ENCODE measurements at places on chromosomes 1 and 21. TPM values are rescaled to one million over a fixed set of nuclear protein-coding genes. Genes with fewer than 3 reads are reported as not detected.

The SERPINC1 gene
- 2.2 TPM for total RNA-seq

The CRNN gene
- not detected for total RNA-seq

The C1orf87 gene
- total RNA-seq = not detected

The MGST3 gene
- total RNA-seq = 195 TPM

The MTARC1 gene
- total RNA-seq = 1.2 TPM

The PEX10 gene
- total RNA-seq = 24.9 TPM

The AGMAT gene
- 2.0 TPM for total RNA-seq

The NKAIN1 gene
- total RNA-seq = 1.4 TPM

The ITGB2 gene
- total RNA-seq = 41.7 TPM

The OR2T11 gene
- not detected for total RNA-seq

The A3GALT2 gene
- not detected for total RNA-seq

The TNFSF18 gene
- total RNA-seq = not detected

The OR2G6 gene
- not detected for total RNA-seq

The TENT5C gene
- 4.1 TPM for total RNA-seq

The CDCA8 gene
- total RNA-seq = 1.5 TPM

The MPL gene
- not detected for total RNA-seq

The CCDC27 gene
- total RNA-seq = 0.09 TPM

The RHOU gene
- 49.8 TPM for total RNA-seq

GRCh38 chr1:31400393-31400792, 12.6 kb upstream of the SERINC2 start:
- no peaks in the 10 kb centered on the region for H3K27me3 ChIP-seq
- H3K36me3 ChIP-seq = no peaks in the 10 kb centered on the region
- H3K4me1 ChIP-seq = no peaks in the 10 kb centered on the region
- no peak for DNase-seq

DNA sequence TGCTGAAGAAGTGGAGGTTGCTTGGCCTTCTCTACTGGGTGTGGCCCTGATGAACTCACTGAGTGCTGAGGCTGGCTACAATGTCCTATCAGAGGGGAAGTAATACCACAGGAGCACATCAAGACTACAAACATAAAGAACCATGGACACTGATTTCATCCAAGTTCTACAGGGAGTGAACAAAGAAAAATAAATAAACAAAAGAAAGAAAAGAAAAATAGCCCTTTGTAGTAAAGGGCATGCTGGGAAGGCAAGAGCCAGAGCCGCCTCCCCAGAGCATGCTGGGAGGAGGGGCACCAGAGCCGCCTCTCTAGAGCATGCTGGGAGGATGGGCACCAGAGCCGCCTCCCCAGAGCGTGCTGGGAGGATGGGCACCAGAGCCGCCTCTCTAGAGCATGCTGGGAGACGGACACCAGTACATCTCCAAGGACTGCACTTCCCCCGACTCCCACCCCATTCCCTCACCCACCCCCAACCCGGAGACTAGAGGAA, 65.9 kb downstream of the LAMC2 start:
- DNase-seq = no peak
- H3K4me1 ChIP-seq = no peaks in the 10 kb centered on the region
- no peaks in the 10 kb centered on the region for H3K36me3 ChIP-seq
- no peaks in the 10 kb centered on the region for H3K27me3 ChIP-seq
- H3K27ac ChIP-seq = no peak overlapping the region

GRCh38 chr1:243974451-243975292, 76.4 kb upstream of the ZBTB18 start:
- no peak overlapping the region for H3K27ac ChIP-seq
- no peaks in the 10 kb centered on the region for H3K4me1 ChIP-seq
- no peak for DNase-seq

GRCh38 chr1:182237329-182237728, 154.3 kb downstream of the GLUL start:
- peaks cover 12% of the 10 kb centered on the region for H3K4me1 ChIP-seq
- H3K4me3 ChIP-seq = no peak overlapping the region
- H3K27me3 ChIP-seq = no peaks in the 10 kb centered on the region

DNA sequence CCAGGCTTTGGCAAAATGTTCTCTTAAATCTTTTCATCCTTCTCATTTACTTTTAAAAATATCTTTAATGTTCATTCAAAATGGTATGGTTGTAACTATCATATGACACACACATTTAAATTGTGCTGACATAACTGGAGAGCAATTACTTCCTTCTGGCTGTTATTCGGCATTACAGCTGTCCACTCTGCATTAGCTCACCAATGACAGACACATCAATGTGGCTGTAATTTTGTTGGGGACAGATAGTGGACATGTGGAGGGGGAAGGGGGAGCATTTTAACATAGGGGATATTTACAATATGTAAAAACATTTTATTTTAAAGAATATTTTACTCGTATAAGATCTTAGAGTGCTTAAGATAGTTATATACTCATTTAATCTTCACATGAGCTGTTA, 319.8 kb downstream of the HMCN1 start:
- no peak overlapping the region for H3K27ac ChIP-seq
- no peak for DNase-seq
- H3K4me1 ChIP-seq = peaks cover 5% of the 10 kb centered on the region
- no peaks in the 10 kb centered on the region for H3K27me3 ChIP-seq
- H3K4me3 ChIP-seq = no peak overlapping the region

DNA sequence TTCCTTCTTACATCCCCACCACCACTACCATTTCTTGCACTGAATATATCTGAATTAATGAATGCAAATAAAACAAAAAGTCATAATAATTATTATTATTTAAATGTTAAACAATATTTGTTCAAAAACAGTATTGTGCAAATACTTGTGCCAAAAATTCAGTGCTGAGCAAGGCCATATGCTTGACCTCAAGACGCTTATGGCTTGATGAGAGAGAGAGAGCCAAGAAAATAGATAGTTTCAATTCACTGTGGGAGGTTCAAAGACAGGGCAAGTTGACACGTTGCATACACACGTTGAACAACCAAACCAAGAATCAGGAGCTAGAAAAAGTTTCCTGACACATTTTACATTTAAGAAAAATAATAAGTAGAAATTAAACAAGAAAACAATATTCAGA, 1421.7 kb downstream of the KCNT2 start:
- no peak overlapping the region for H3K27ac ChIP-seq
- H3K27me3 ChIP-seq = no peaks in the 10 kb centered on the region
- H3K4me1 ChIP-seq = no peaks in the 10 kb centered on the region
- DNase-seq = no peak
- no peak overlapping the region for H3K4me3 ChIP-seq

- DNase-seq = no peak
- H3K27me3 ChIP-seq = no peaks in the 10 kb centered on the region
- no peak overlapping the region for H3K27ac ChIP-seq
- no peaks in the 10 kb centered on the region for H3K4me1 ChIP-seq
- H3K36me3 ChIP-seq = no peaks in the 10 kb centered on the region
Measured at GRCh38 chr1:244276646-244277045, 175.1 kb downstream of the ADSS2 start.

GRCh38 chr1:233355841-233356704, 28.5 kb downstream of the MAP3K21 start:
- H3K4me1 ChIP-seq = no peaks in the 10 kb centered on the region
- DNase-seq = no peak
- H3K36me3 ChIP-seq = no peaks in the 10 kb centered on the region
- no peak overlapping the region for H3K4me3 ChIP-seq

- H3K4me1 ChIP-seq = no peaks in the 10 kb centered on the region
- no peak overlapping the region for H3K27ac ChIP-seq
- H3K4me3 ChIP-seq = no peak overlapping the region
- DNase-seq = no peak
- H3K27me3 ChIP-seq = no peaks in the 10 kb centered on the region
Measured at GRCh38 chr1:158290321-158290844, 660 bp downstream of the CD1C start.

DNA sequence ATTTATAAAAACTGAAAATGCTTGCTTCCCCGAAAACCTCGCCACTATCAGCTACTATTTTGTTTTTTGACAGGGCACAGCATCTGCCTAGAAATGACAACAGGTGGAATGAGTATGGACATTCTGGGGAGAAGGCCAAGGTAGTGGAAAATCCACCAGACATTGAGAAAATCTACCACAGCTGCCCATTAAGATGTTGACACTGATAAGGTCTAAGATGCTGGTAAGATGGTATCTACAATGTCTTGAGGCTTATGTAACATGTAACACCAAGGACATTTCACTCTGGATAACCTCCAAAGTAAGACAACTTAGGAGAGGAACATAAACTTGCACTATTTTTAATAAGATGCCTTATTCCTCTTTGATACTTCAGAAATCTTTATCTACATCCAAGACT, 374.2 kb downstream of the PTBP2 start:
- no peak overlapping the region for H3K4me3 ChIP-seq
- no peak overlapping the region for H3K27ac ChIP-seq
- H3K36me3 ChIP-seq = peaks cover 5% of the 10 kb centered on the region
- no peak for DNase-seq
- no peaks in the 10 kb centered on the region for H3K4me1 ChIP-seq

GRCh38 chr1:93239863-93240262, 59.3 kb downstream of the CCDC18 start:
- no peak overlapping the region for H3K27ac ChIP-seq
- no peaks in the 10 kb centered on the region for H3K36me3 ChIP-seq
- no peaks in the 10 kb centered on the region for H3K4me1 ChIP-seq
- no peak overlapping the region for H3K4me3 ChIP-seq
- H3K27me3 ChIP-seq = no peaks in the 10 kb centered on the region

- H3K4me3 ChIP-seq = no peak overlapping the region
- no peak for DNase-seq
- H3K36me3 ChIP-seq = no peaks in the 10 kb centered on the region
Measured at GRCh38 chr1:67817319-67817718, 15.9 kb downstream of the GNG12 start.

DNA sequence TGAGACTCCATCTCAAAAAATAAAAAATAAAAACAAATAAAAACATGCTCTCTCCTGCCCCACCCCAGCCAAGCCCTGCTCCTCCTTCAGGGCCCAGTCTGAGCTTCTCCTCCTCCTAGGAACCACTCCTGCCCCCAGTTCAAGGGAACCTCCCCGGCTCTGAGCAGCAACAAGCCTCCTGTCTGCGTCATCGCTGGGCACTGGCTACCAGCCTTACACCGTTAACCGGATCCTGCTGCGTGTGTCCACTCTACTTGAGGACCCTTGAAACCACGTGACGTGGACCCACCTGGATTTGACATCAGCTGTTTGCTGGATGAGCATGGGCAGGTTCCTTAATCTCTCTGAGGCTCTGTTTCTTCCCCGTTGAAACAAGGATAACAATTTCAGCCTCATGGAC, 1.6 kb upstream of the TAS1R2 start:
- H3K27me3 ChIP-seq = no peaks in the 10 kb centered on the region
- no peaks in the 10 kb centered on the region for H3K36me3 ChIP-seq
- no peak for DNase-seq
- no peak overlapping the region for H3K4me3 ChIP-seq

GRCh38 chr1:91806769-91807700, 78.9 kb downstream of the TGFBR3 start:
- no peaks in the 10 kb centered on the region for H3K27me3 ChIP-seq
- H3K4me1 ChIP-seq = peaks cover 43% of the 10 kb centered on the region
- DNase-seq = no peak
- no peaks in the 10 kb centered on the region for H3K36me3 ChIP-seq
- no peak overlapping the region for H3K27ac ChIP-seq

GRCh38 chr1:234965111-234965510, 163.5 kb downstream of the TOMM20 start:
- H3K27ac ChIP-seq = peak overlapping the region; percentile 75
- peaks cover 67% of the 10 kb centered on the region for H3K4me1 ChIP-seq
- H3K4me3 ChIP-seq = no peak overlapping the region
- DNase-seq = no peak
- no peaks in the 10 kb centered on the region for H3K36me3 ChIP-seq
- no peaks in the 10 kb centered on the region for H3K27me3 ChIP-seq

- no peaks in the 10 kb centered on the region for H3K27me3 ChIP-seq
- no peak overlapping the region for H3K4me3 ChIP-seq
- H3K36me3 ChIP-seq = no peaks in the 10 kb centered on the region
- no peaks in the 10 kb centered on the region for H3K4me1 ChIP-seq
Measured at GRCh38 chr21:42447182-42447581, 43.5 kb downstream of the UBASH3A start.

GRCh38 chr1:1024771-1025699, 5.1 kb downstream of the AGRN start:
- no peak overlapping the region for H3K27ac ChIP-seq
- H3K4me3 ChIP-seq = no peak overlapping the region
- no peak for DNase-seq
- no peaks in the 10 kb centered on the region for H3K36me3 ChIP-seq

DNA sequence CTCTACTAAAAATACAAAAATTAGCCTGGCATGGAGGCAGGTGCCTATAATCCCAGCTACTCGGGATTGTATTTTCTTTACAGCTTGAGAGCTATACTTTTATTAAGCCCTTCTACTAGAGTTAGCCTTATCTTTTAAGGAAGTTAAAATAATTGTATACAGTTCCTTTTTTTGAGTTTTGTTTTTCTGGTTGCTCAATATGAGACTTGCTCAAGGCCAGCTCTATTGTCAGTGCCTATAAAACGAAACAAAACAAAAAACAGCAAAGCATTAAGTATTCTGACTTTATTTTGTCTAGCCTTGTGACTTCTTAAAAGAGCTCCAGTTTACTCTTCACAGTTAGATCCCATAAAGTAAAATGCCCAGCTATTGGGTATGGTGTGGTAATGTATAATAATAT, 17.2 kb downstream of the PKN2 start:
- no peak for DNase-seq
- H3K36me3 ChIP-seq = no peaks in the 10 kb centered on the region
- H3K27me3 ChIP-seq = no peaks in the 10 kb centered on the region
- peaks cover 23% of the 10 kb centered on the region for H3K4me1 ChIP-seq
- no peak overlapping the region for H3K27ac ChIP-seq

DNA sequence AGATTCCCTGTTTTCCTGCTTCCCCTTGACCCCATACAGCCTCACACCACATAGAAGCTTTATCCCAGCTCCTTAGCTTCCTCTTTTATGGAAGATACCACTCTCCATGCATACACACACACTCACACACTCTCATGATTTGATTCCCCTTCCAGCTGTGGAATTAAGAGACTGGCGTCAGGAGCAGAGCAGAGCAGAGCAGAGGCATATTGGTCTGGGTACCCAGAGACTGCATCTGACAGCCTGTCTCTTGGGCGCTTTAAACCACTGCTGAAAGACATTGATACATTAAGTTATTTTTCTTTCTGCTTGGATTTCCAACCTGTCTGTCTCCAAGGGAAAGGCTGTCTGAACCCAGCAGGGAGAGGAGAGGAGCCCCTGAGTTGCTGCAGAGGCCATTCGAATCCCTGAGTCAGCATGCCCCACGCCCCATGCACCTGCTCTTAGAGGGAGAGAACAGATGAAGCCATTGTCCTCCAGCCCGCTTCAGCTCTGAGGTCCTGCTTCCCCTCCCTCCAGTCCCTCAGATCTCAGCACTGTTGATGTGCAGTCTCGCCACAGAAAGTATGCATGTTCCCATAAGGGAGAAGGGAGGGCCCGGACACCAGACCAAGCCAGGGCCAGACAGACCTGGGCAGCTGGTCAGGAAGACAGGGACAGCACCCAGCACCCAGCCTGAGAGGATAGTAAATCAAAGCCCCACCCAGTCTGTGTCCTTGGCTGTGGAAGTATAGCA, 66.7 kb upstream of the GJB5 start:
- no peaks in the 10 kb centered on the region for H3K36me3 ChIP-seq
- no peak overlapping the region for H3K27ac ChIP-seq
- H3K27me3 ChIP-seq = peaks cover 5% of the 10 kb centered on the region
- no peak for DNase-seq
- H3K4me1 ChIP-seq = no peaks in the 10 kb centered on the region

GRCh38 chr1:40315239-40315794, 1.8 kb downstream of the COL9A2 start:
- H3K4me3 ChIP-seq = peak overlapping the region; percentile 47
- peak; percentile 58 for DNase-seq
- peaks cover 33% of the 10 kb centered on the region for H3K27me3 ChIP-seq
- no peaks in the 10 kb centered on the region for H3K36me3 ChIP-seq
- H3K27ac ChIP-seq = no peak overlapping the region
- peaks cover 4% of the 10 kb centered on the region for H3K4me1 ChIP-seq

- no peaks in the 10 kb centered on the region for H3K27me3 ChIP-seq
- no peak for DNase-seq
- H3K4me1 ChIP-seq = no peaks in the 10 kb centered on the region
- H3K36me3 ChIP-seq = no peaks in the 10 kb centered on the region
Measured at GRCh38 chr21:14056771-14057191, 154.0 kb downstream of the LIPI start.
